GM12878 (cell line): ENCODE measurements at places on chromosomes 3 and 15. TPM values are rescaled to one million over a fixed set of nuclear protein-coding genes. Genes with fewer than 3 reads are reported as not detected.

The MOBP gene
- 0.08 TPM in 1 of 2 replicates, not detected in the other for total RNA-seq

The TRPM1 gene
- 0.16 TPM in 1 of 2 replicates, not detected in the other for total RNA-seq

The GABRR3 gene
- total RNA-seq: not detected in 2 replicates

DNA sequence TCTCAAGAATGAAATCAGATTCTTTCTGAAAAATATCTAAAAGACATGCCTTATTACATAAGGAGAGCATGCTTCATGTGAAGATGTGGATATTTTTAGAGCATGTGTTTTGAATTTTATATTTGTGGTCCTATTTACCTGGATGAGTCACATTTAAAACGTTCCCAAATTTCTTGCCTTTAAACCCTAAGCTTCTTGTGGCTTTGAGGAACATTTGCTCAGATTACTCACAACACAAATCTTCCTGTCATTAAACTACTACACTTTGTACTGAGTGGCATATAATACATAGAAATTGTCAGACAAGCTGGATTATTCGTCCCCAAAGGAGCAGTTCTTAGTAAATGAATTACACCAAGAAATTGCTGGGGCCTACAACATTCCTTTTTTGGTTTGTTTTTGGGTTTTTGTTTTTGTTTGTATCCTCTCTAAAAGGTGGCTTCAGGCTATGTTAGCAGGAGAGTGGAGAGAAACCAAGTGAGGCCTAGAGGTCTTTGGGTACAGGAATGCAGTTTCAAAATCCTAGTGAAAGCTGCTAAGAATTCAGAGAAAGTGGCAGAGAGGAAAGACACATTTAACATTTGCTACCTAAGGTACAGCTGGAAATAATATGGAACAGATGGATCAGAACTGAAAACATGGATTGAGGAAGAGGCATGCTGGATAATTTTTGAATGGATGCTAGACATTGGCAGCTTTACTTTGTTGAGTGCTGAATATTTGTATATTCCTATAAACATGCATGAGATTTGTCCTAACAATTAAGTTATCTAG, 128.1 kb downstream of the RPL22L1 start:
- no peak for DNase-seq

GRCh38 chr3:50028346-50028745, 60.4 kb upstream of the RBM5 start:
- no peak for DNase-seq

DNA sequence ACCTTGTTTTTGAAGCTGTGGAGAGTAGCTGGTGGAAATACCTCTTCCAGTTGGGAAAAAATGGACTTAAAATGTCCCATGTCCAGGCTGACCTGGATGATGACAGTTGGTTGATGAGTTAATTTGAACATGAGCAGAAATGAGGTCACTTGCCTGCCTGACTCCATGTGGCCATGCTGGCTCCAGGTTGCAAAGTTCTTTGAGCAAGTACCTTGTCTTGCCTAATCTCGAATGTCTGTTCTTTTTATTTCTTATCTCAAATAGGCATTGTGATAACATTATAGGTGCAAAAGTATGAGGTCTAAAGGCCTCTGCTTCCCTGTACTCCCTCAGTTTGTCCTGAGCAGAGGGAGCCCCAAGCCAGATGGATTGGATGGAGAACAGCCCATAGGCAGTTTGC, 9.0 kb downstream of the MAPKBP1 start:
- no peak for DNase-seq

GRCh38 chr3:120742849-120743365, 363 bp downstream of the GTF2E1 start:
- no peak for DNase-seq

GRCh38 chr3:161619351-161619750, 122.7 kb downstream of the OTOL1 start:
- DNase-seq: no peak

DNA sequence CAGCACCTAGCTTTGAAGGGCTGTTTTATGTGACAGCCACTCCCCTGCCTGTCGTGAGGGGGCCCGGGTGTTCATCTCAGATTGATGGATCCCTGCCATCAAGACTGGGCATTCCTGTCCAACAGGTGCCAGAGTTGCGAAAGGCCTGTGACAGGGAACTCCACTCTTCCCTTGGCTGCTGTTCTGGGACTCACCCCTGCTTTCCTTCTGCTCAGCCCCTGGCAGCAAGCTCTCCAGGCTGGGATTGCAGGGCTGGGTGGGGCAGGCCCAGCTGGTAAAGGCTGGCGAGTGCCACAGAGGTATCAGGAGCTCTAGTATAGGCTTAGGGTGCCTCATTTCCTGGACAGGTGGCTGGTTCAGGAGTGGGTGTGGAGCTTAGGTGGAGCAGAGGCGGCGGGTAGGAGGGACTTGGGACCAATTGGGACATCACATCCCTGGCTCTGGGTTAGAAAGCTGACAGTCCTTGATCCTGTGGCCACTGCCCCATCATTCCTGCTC, at the start of gene PLA2G4B:
PLA2G4B (plus strand) TSS at position 448 of the 498 bp plus-strand sequence. CDS start 67 bp downstream, outside the sequence.
- no peak for DNase-seq

- DNase-seq: no peak
Observed at GRCh38 chr3:85330071-85330470, 371.3 kb downstream of the CADM2 start.
